ENCODE measurements at places on chromosomes 4 and X.
A peak's percentile ranks its signal among the peaks of the same experiment; 100 is the strongest.

GRCh38 chr4:41624765-41625164, 86.8 kb downstream of the LIMCH1 start:
- no peak for DNase-seq

DNA sequence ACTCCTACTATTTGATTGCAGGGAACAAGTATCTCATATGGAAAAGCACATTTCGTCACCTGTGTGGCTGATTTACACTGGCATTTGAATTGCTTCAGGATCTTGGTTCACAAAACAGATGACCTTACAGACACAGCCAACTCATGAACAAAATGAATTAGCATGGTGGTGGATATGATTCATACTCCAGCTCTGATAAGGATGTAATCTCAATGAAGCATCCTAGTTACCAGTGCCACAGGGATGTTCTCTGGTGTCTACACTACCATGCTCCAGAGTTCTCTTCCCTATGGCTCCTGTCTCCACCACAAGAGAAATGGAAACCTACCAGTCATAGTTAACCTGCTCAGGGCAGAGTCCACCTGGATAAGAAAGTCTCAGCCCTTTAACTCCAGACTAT, 40.7 kb downstream of the TEC start:
- no peak for DNase-seq

- DNase-seq, result no peak
These were observed 277.4 kb upstream of the PITX2 start for GRCh38 chr4:110900213-110900769.

GRCh38 chrX:51395810-51396728, 63.4 kb downstream of the NUDT10 start:
- DNase-seq, result peak; percentile 28

- no peak for DNase-seq
These were observed 15.3 kb downstream of the CCNG2 start for GRCh38 chr4:77172336-77172735.

DNA sequence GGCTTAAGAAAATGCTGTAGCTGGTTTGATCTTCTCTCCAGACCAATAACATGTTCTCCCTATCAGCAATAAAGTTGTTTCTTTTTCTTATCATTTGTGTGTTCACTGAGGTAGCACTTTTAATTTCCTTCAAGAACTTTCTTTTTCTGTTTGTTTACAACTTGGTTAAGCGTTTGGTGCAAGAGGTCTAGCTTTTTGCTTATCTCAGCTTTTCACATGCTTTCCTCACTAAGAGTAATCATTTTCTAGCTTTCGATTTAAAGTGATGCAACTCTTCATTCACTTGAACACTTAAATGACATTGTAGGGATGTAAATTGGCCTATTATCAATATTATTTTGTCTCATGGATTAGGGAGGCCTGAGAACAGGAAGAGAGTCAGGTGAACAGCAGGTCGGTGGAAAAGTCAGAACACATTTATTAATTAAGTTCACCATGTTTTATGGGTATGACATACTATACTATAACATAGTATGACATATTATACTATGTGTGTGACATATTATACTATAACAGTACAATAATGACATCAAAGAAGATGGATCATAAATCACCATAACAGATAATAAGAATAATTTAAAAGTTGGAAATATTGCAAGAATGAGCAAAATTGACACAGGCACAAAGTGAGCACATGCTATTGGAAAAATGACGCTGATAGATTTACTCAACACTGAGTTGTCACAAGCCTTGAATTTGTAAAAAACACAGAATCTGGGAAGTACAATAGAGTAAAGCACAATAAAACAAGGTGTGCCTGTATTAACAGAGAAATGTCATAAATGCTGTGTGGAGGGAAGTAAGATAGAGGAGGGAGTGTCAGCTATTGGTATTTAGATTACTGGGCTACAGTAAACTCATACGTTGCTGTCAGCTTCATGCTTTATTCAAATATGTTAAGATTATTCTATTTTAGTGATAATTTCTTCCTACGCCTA, 218.6 kb upstream of the SLC7A11 start:
- DNase-seq, result no peak

- no peak for DNase-seq
These were observed 134.5 kb upstream of the IL15 start for GRCh38 chr4:141501931-141502330.

GRCh38 chr4:10963958-10964703, 279.6 kb upstream of the CLNK start:
- DNase-seq, result no peak

DNA sequence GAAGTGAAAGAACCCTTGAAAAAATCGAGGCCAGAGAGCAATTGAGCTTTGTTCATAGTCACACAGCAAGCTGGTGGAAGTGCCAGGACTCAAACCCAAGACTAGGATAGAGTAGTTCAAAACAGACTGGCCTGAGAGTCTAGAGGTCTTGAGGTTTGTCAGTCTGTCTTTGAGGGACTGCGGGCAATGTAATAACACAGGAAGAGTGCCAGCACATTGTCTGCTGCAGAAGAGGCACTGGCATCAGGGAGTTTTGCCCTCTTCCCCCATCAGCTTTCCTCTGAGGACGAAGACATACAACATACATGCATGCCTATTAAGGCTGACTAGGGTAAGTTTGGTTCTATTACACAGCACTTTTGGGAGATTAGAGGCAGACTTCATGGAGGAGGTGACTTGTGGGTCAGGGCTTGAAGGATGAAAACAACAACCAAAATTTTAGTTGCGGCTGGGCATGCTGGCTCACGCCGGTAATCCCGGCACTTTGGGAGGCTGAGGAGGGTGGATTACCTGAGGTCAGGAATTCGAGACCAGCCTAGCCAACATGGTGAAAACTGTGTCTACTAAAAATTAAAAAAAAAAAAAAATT, 64.1 kb upstream of the LAS1L start:
- no peak for DNase-seq

DNA sequence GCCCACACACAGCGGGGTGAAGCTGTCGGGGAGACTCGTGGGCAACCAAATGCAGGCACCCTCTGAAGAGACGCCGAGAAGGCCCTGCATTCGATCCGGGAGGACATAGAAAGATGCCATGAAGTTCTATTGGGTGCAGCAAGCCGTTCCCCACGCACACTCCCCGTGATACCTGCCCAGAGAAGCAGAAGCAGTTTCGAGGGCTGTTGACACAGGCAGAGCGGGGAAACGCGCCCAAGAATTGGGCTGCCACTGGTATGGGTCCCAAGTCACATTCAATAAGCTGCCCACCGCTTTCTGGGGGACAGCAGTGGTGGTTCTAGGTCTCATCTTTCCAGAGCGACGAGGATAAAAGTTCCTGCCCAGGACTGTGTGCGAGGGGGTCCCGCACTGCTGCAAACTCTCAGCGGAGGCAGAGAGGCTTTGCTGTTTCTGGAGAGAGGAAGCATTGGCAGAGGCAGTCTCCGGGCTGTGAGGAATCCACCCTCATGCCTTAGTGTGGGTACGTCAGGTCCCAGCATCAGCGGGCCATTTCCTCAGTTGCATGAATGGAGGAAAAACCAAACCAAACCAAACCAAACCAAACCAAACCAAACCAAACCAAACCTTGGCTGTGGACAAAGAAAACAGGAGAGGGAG, 10.1 kb downstream of the PITX2 start:
- no peak for DNase-seq

DNA sequence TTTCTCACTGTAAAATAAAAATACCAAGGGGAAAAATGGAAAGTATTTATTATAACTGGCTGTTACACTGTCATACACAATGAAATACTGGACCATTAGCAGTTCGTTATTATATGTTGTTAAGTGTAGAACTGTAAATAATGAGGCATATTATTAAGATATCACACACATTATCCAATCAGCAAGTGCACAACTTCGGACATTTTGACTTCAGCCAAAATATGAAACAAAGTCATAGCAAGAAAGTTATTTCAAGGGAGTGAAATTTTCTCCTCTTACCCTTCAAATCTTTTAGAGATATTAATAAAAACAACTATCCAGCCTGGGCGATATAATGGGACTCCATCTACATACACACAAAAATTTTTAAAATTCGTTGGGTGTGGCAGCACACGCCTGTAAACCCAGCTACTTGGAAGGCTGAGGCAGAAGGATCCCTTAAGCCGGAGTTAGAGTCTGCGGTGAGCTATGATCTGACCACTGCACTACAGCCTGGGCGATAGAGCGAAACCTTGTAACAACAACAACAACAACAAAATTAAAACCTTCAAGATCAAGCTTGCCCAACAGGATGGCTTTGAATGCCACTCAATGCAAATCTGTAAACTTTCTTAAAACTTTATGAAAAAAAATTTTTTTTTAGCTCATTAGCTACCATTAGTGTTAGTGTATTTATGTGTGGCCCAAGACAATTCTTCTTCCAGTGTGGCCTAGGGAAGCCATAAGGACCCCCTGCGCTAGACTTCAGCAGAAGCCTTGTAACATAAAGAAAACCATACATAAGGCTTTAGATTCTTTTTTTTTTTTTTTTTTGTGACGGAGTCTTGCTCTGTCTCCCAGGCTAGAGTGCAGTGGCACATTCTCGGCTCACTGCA, 1.3 kb upstream of the CISD2 start:
- no peak for DNase-seq

DNA sequence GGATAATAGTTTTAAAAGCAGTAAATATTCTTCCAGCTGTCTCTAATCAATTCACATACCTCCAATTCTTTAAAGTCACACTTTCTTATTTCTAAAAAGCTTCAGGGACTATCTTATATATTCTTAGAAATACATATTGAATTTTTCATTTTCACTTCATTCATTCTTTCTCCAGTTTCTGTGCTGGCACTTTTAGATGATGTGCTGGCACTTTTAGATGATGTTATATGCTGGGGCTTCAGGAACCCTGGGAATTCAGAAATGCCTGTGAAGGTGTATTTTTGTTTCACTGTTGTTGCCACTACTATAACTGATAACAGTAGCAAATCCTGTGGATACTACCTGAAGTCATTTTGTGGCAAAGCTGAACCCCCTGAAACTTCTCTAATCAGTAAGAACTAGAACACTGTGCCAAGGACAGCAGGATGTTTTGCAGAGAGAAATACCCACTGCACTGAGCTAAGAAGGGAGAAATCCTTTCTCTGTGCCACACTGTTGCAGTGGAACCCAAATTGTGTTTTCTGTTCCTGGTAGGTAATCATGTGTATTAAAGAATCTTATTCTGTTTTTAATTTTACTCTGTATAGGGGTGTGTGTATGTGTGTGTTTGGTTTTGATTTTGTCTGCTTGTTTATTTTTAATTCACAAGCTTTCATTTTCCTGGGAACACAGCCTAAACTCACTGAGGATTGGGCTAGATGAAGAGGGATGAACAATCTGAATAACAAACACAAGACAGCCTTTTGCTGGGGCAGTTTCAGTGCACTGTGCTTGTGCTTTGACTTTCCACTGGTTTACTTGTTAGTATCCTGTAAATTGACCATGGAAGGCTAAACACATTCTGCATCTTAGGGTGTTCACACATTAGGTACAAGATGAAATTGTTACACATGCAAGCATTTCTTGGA, 898.3 kb downstream of the CCSER1 start:
- no peak for DNase-seq

DNA sequence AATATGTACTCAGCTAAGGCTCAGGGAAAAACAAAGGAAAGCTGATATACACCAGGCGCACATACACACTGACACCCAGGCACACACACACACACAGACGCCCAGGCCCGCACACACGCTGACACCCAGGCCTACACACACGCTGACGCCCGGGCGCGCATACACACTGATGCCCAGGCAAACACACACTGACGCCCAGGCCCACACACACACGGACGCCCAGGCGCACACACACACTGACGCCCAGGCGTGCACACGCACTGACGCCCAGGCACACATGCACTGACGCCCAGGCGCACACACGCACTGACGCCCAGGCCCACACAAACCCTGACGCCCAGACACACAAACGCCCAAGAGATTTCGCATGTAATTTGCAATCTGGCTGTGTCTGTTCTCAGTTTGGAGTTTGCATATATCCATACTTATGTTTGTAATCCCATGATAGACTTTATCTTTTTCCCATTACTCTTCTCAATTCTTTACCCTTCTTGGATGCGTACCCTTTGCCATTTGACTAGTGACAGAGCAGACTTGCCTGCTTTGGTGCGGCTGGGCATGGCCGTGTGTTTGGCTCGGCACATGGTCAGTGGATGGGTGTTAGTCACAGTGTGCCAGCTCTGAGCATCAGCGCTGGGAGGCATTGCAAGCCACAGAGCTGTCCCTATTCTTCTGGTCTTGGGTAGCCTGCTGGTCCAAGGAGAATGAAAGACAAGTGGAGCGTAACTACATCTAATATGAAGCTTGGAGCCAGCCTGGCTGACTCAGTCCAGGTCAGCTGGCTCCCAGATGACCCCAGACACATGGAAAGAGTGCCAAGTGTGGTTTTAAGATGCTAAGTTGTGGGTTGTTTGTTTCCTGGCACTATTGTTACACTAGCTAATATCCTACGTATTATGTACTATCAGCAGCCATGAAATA, 632.4 kb upstream of the ZFP42 start:
- no peak for DNase-seq

- no peak for DNase-seq
These were observed 56.3 kb downstream of the PKD2 start for GRCh38 chr4:88063634-88064296.

- DNase-seq, result no peak
These were observed 714.5 kb downstream of the GRID2 start for GRCh38 chr4:93018243-93018642.

- no peak for DNase-seq
These were observed 890.7 kb upstream of the INTU start for GRCh38 chr4:126742048-126742447.

- no peak for DNase-seq
These were observed 87.2 kb upstream of the MYOZ2 start for GRCh38 chr4:119048446-119048845.

- peak; percentile 83 for DNase-seq
These were observed 9.4 kb downstream of the UVSSA start for GRCh38 chr4:1356181-1356998.

DNA sequence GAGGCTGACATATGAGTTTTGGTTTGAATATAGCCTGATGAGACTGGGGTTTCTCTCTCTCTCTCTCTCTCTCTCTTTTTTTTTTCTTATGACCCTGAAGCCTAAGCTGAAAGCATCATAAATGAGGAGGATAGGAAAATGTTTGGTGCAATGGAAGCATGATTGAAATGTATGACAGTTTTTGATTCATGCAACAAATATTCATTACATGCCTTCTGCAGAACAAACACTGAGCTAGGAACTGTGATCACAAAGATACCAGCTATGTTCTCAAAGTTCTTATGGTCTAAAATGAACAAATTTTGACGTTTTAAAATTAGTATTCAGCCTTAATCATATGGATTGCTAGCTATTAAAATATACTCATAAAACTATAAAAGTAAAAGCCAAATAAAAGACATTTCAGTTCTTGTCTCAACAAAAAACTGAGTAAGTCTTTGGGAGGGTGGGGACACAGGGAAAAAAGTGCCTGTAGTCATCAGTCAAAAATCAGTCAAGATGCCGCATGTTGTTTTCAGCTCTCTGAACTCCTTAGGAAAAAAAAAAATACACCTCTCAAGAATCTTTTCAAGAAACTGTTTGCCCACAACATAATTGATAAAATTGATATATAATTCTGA, 57.2 kb downstream of the NKX6-1 start:
- DNase-seq, result no peak

GRCh38 chr4:16894406-16894805, 4.0 kb downstream of the LDB2 start:
- no peak for DNase-seq

Measured in left ventricle myocardium superior (tissue), 1 donor.